ENCODE measurements at places on chromosomes 12 and 14. TPM values are rescaled to one million over a fixed set of nuclear protein-coding genes. Genes with fewer than 3 reads are reported as not detected.

DNA sequence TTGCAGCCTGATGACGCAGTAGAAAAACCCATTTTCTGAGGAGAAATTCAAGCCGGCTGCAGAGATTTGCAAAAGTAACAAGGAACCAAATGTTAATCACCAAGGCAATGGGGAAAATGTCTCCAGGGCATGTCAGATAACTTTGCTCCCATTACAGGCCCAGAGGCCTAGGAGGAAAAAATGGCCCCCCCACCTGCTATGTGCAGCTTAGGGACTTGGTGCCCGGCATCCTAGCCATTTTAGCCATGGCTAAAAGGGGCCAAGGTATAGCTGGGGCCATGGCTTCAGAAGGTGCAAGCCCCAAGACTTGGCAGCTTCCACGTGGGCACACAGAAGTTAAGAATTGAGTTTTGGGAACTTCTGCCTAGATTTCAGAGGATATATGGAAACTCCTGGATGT, 351.9 kb downstream of the RGS6 start:
- no peak for DNase-seq
- H3K27me3 ChIP-seq: no peaks in the 10 kb centered on the region
- H3K27ac ChIP-seq: no peak overlapping the region
- no peak overlapping the region for H3K4me3 ChIP-seq
- no peaks in the 10 kb centered on the region for H3K4me1 ChIP-seq

DNA sequence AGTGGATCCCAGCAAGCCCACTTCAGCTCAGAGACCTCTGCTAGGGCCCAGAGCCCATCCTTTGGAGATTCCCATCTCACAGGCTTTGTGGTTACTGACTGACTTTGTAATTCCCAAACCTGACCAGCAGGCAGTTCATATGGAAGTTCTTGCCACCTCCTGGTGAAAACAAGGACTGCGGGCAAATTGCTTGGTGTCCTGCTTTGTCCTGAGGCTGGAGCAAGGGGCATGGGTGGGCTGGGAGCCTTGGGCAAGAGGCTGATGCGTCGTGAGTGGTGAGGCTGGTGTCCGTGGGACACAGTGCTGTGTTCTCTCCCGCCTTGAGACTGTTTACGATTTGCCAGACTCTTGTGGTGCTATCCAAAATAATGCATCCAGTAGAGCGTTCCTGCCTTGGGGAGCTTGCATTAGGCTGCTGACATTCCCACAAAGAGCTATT, 91.0 kb downstream of the LRRC74A start:
- H3K27ac ChIP-seq: peak overlapping the region; percentile 89
- no peak overlapping the region for H3K4me3 ChIP-seq
- H3K27me3 ChIP-seq: no peaks in the 10 kb centered on the region
- H3K4me1 ChIP-seq: peaks cover 41% of the 10 kb centered on the region
- no peaks in the 10 kb centered on the region for H3K36me3 ChIP-seq

GRCh38 chr14:42002141-42002540, 395.5 kb downstream of the LRFN5 start:
- no peaks in the 10 kb centered on the region for H3K36me3 ChIP-seq
- H3K27ac ChIP-seq: no peak overlapping the region
- DNase-seq: peak; percentile 48
- H3K4me1 ChIP-seq: no peaks in the 10 kb centered on the region
- H3K27me3 ChIP-seq: no peaks in the 10 kb centered on the region

DNA sequence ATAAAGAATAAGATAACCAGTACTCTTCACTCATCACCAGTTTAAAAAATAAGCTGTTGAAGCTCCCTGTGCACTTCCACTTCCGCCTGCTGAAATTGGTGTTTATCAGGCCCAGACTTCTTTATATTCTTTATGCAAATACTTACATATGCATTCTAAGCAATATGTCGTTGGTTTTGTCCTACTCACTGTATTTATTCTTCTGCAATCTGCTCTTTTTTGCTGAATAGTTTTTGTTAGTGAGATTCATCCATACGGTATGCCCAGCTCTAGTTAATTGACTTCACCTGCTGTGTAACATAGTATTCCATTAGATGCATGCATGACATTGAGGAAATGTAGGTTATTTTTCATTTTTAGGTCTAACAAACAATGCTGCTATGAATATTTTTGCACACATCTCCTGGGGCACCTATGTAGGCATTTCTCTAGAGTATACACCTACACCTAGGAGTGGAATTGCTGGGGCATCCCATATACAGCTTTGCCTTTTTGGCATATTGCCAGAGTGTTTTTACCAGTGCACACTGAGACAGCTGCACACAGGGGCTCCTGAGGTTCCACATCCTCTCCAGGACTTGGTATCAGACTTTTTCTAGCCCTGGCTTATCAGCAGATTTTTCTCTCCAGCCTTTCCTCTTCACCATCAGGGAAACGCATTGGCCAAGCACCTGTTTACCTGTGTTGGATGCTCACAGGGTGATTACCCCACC, 1.0 kb upstream of the NRIP2 start:
- no peak overlapping the region for H3K4me3 ChIP-seq
- H3K36me3 ChIP-seq: no peaks in the 10 kb centered on the region
- no peak overlapping the region for H3K27ac ChIP-seq
- no peak for DNase-seq

GRCh38 chr12:76560086-76560491, 518 bp upstream of the OSBPL8 start:
- no peaks in the 10 kb centered on the region for H3K36me3 ChIP-seq
- no peaks in the 10 kb centered on the region for H3K27me3 ChIP-seq
- H3K4me3 ChIP-seq: peak overlapping the region; percentile 66
- H3K27ac ChIP-seq: peak overlapping the region; percentile 95
- no peak for DNase-seq

The ZFHX2 gene
- polyA plus RNA-seq: 0.11 TPM

The LRRK2 gene
- polyA plus RNA-seq: 2.9 TPM

The SMCO2 gene
- not detected for polyA plus RNA-seq

The FBXO33 gene
- polyA plus RNA-seq: 12.6 TPM

All from fibroblast of lung (primary cell).